ENCODE measurements at places on chromosomes 11 and 22.

GRCh38 chr11:27839226-27839913 lies 139.1 kb upstream of the BDNF start:
- no peak for DNase-seq

DNA sequence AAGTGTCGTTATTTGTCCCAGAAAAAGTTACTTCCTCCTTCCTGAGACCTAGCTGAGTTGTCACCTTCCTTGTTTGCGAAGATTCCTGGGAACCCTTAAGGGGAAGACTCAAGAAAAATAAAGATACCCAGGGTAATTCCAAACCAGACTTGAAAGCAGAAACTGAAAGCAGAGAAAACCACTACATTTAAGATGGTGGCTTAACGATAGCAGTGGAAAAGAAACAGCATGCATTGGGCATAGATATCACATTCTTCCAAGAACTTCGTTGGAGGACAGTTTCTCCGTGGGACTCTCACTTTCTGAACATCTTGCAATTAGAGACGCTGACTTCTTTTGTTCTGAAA lies 89.1 kb downstream of the FAM76B start:
- peak; percentile 63 for DNase-seq

- no peak for DNase-seq
These were observed 67.1 kb downstream of the SLC1A2 start for GRCh38 chr11:35352077-35352888.

DNA sequence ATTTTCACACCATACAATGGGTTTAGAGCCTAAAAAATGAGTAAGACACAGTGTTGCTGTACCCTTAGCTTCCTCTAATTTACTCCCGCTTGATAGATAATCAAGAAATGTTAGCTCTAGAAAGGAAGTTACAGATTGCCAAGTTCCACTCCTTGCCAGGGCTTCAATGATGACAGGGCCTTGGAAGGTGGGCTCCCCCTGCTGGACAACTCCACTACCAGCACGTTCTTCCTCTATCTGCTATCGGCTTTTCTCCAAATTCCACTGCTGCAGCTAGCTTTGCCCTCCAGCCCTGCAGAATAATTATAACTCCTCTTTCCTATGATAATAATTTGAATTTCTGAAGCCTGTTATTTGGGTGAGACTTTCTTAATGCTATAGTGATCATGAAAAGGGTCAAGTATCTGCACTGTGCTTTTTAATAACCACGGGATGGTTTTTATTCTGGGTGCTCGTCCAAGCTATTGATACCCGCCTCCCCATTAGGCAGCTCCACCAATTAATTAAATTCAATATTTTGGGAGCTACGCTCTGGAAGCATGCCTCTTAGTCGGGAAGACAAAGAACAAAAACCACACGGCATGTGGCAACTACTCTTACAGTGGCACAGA lies 9.0 kb downstream of the SYN3 start:
- peak; percentile 24 for DNase-seq

DNA sequence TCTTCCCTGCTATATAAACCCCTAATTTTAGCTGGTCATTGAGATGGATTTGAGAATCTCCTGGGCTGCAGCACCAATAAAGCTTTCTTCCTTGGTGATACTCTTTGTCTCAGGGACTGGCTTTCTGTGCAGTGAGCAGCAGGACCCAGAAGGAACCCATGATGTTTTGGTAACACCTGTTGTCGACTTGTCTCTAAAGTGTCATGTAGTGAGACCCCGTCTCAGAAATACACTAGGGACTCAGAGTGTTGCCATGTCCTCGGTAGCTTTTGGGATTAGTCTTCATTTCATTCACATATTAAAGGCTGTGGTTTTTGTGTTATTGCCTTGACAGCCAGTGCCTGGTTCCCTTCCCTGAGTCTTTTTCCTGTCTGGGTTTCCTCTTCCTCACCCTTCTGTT lies 1078.7 kb downstream of the TBC1D22A start:
- DNase-seq: no peak

GRCh38 chr22:43897751-43898261 lies 6.0 kb upstream of the PNPLA5 start:
- no peak for DNase-seq

- DNase-seq: no peak
These were observed 92.9 kb downstream of the PDHX start for GRCh38 chr11:35009191-35009943.

DNA sequence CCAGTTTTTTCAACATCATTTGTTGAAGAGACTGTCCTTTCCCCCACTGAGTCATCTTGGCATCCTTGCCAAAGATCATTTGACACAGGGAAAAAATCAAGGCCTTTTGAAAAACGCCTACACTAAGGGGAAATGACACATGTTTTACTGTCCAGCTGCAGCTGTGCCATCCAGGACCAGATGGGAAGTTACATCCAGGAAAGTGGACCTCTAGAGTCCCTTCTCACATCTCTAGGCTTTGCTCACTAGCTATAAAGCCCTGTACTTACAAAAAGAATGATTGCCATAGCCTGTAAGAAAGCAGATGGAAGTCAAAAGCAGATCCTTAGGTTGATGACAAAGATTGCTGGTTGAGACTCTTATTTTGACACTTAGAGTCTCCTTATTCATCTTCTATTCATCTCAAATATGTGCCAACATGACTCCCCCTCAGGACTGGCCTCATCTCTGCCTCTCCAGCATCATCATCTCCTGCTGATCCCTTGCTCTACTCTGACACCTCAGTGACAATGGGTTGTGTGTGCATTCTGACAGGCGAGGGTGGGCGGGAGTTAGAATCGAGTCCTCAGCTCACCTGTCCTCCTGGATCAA lies 22.8 kb downstream of the OSBP2 start:
- DNase-seq: no peak

DNA sequence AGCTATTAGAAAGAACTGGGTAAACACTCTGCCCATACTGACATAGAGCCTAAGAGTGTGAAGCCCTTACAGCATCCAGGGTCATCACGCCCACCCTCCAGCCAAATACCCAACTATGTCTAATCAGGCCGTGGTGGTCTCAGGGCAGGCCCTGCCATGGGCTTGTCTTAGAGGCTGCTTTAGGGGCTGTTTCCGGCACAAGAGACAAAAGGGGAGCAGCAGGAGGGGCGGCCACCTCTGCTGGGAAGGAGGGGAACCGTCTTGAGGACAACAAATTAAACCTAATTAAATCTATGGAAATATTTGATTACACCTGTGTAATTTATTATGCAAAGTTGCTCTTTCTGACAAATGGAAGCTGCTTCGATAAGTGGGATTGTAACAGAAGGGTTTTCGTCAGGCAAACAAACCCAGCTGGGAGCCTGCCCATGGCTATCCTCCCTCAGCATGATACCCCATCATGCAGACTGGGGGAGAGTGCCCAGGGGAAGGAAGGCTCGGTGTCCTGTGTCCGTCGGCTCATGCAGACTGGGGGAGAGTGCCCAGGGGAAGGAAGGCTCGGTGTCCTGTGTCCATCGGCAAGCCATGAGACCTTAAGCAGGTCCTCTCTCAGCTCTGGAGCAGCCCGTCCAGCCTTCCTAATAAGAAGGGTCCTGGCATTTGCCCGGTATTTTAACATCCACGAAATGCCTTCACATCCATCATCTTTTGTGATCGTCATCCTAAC lies 163.6 kb upstream of the B3GAT1 start:
- no peak for DNase-seq

DNA sequence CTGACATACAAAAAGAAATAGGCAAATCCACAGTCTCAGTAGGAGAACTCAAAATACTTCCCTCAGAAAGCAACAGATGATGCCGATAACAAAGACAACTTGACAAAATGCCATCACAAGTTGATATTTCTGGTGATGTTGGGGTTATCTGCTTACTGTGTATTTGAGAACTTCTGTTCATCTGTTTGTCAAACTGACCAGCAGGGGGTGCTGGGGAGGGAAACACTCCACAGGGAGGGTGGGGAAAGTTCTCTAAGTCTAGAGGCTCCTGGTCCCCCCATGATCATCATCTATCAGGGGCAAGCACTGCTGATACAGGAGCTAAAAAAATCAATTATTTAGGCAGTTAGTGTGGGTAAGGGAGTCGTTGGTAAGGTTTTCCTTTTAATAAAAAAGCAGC lies 19.2 kb downstream of the GLYATL1 start:
- peak; percentile 55 for DNase-seq

DNA sequence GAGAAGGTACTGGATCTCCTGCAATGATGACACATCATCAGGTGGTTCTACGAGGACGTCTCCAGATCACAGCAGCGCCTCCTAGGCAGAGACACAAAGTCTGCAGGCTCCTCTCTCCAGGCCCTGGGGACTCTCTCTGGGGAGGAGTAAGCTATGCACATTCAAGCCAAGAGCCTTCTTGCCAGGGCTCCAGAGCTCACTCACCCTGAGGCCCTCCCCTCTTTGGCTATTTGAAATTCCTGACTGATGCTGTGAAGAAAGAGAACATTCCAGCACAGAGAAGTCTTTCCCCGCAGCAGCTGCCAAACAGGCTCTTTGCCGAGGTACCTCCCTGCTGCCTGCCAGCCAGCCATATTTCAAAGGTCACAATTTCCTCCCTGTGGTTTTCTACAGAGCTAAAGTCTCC lies 204.9 kb downstream of the CSNK2A3 start:
- peak; percentile 55 for DNase-seq

DNA sequence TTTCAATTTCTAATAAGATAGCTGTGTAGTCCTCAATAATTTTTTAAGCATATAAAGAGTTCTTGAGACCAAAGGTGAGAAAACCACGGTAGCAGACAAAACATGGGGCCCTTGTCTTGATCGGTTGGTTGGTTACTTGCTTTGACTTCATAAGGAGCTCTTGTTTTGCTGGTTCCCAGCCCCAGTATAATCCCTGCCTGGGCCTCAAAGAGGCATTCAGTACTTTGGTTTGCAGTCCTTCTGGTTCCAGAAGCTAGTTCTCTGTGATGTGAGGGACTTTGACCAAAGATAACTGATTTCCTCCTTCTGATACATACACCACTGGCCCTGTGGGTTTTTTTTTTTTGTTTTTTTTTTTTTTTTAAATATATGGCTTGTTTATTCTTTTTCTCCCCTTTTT lies 17.1 kb downstream of the MARK2 start:
- DNase-seq: no peak

- no peak for DNase-seq
These were observed 59.2 kb upstream of the B3GAT1 start for GRCh38 chr11:134471087-134471715.

GRCh38 chr11:64351136-64351631 lies 7.8 kb upstream of the RPS6KA4 start:
- DNase-seq: no peak

DNA sequence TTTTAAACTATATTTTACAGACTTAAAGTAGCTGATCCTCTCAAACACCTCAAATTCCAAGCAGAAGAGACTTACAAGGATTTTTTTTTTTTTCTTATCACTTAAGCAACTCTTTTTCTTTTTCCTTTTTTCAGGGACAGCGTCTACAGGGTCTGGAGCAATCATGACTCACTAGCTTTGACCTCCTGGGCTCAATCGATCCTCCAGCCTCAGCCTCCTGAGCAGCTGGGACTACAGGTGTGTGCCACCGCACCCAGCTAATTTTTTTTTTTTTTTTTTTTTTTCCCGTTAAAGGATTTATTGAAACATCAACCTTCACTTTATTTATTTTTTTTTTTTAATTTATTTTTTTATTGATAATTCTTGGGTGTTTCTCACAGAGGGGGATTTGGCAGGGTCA lies 4.5 kb upstream of the MACROD1 start:
- DNase-seq: no peak

- DNase-seq: no peak
These were observed 8.9 kb downstream of the KCTD21 start for GRCh38 chr11:78179459-78180071.

GRCh38 chr22:46139895-46140350 lies 10.4 kb upstream of the PPARA start:
- DNase-seq: no peak

- DNase-seq: no peak
These were observed 1353.3 kb downstream of the FAM181B start for GRCh38 chr11:81380395-81380794.

DNA sequence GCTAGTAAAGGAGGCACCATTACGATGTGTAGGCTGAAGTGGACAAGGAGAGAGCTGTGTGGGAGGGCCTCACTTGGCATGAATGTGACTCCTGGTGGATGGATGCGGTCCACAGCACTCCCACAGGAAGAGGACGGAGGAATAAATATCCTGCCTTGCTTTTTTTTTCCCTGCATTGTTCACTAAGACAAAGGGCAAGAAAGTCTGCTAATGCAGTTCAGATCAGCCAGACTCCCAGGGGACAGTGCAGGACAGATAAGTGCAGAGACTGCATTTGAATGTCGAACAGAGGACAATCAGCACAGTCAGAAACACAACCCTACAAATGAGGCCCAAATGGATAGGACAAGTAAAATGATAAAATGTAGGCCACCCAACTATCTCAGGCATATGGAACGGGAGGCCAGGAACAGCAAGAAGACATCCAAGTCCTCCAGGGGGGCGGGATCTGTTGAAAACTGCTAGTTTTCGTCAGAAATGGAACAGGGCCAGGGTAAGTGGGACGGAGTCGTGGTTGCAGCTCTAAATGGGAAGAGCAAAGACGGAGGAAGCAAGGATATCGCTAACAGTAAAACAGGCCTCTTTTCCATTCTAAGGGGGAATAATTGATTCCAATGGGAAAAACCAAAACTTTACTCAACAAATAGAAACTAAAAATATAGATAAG lies 25.2 kb upstream of the OR8B8 start:
- no peak for DNase-seq

DNA sequence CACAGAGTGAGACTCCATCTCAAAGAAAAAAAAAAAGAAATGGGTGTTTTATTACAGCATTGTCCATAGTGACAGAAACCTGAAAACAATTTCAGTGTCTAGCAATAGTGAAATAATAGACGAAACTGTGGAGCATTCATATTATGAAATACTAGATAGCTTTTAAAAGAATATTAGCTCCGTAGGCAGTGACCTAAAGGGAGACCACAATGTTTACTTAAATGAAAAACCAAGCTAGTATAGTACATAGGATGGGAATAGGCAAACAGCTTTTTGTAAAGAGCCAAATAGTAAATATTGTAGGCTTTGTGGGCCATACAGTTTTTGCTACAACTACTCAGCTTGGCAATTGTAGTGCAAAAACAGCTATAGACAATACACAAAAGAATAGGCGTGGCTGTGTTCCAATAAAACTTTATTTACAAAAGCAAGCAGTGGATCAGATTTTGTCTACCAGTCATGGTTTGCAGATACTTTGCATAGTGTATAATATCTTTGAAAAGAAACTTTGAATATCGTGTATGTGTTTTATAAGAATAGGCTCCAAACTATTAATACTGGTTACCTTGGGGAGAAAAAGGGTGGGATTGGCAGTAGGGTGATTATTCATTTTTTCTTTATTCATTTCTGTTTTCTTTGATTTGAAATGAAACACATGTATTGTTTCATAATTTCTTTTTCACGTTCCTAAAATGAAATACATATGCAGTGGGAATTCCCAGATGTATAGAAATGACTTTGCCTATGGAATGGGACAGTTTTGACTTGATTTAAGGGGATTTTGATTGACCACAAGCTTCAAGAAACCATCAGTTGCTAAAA lies 50.7 kb downstream of the PRR5L start:
- DNase-seq: no peak

DNA sequence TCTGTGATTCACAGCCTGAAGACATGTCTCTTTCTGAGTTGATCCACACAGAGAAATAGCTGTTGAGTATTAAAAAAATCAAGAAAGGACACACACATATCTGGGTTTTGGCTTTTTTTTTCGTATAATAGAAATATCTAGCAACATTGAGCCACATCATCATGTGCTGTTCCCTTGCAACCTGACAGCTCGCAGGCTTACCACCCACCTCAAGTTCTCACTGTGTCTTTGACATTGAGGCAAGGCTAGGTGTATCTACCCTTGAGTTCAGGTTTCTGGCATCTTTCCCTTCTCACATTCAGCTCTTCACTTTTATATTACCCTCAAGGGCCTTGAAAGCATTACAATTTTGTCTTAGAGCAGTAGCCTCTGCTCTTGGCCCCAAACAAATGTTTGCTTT lies 490.3 kb upstream of the KIRREL3 start:
- no peak for DNase-seq

Data from CD4-positive, alpha-beta T cell (primary cell).